ENCODE measurements at places on chromosomes 3 and 15.

DNA sequence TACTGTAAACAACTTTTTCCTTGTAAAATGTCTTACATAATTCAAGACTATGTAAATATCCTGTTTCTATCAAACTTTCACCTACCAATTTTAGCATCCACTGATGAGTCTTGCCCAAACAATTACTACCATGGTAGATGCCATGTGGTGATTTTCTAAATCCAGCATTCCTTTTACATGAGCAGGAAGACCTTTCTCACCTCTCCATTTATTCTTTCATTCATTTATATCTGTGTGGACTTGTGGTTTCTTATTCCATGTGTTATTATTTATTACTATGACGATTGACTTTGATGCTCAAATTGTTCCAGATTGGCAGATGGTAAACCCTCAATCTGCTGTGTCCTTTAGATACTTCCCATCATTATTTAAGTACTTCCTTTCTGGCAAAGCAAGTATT is 62.4 kb downstream of the IFT57 start:
- no peak for DNase-seq

DNA sequence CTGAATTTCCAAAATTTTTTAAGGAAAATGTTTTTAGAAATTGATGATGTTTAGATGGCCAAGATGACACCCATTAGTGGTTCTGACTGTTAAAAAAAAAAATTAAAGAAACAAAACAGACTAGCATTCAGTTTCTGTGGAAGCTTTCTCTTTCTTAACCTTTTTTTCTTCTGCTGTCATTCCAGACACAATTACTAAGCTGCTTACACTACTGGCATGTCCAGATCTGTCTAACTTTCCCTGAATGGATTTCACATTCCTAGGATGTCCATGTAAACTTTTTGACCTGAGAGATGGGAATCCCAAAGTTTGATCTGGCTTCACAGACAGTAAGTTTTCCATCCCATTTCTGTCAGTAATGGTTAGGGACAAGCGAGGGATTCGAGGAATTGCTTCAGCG is 10.3 kb upstream of the MTMR10 start:
- no peak for DNase-seq

DNA sequence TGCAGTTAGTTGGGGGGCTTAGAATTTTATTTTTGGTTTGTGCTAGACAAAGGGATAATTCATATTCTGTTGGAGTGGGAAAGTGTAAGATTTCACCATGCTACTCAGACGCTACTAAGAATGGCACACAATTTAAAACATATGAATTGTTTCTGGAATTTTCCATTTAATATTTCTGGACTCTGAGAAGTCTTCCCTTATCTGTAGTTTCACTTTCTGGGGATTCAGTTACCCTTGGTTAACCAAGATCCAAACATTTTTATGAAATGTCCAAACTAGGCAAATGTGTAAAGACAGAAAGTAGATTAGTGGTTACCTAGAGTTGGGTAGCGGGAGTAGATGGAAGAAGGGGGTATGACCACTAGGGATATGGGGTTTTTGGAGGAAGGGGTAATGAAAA is 53.1 kb downstream of the TCF12 start:
- no peak for DNase-seq

- no peak for DNase-seq
These were observed 1.3 kb downstream of the GRM7 start for GRCh38 chr3:6862041-6862879.

- peak; percentile 37 for DNase-seq
These were observed 22.8 kb downstream of the SATB1 start for GRCh38 chr3:18402239-18402799.

DNA sequence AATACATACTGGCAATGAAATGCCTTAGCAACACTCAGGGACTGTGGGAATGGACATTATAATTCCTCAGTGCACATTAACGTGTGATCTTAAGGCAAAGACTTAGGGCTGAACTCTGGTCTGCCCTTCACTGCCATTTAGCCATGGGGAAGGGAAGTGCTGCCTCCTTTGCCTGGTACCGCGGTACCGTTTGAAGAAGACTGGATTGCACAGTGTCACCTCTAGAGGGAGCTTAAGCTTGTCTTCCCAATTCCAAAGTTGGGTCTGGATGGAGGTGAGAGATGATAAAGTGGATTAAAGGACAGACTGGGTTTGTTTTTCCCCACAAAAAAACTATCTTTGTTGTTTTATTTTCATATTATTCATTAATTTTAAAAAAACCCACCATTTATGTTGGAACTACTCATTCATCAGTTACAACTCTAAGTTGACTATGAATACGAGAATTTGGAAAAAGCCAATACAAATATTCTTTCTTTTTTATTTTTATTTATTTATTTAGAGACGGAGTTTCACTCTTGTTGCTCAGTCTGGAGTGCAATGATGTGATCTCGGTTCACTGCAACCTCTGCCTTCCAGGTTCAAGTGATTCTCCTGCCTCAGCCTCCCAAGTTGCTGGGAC is 60.0 kb upstream of the SYN2 start:
- DNase-seq = peak; percentile 21

All from NCI-H526 (cell line).